Cardiac septum (tissue), 1 donor: ENCODE measurements at places on chromosomes 2 and 18. TPM values are rescaled to one million over a fixed set of nuclear protein-coding genes. Genes with fewer than 3 reads are reported as not detected.

XDH gene
- total RNA-seq: not detected

GPR45 gene
- total RNA-seq: not detected

UPP2 gene
- total RNA-seq: not detected

ABCB11 gene
- total RNA-seq: 0.03 TPM
